Inflammatory macrophage treated with lipopolysaccharide for 1 hour (primary cell): ENCODE measurements at places on chromosomes 16 and 17.

- no peak for DNase-seq
Measured at GRCh38 chr17:5978496-5978895, 91.7 kb upstream of the WSCD1 start.

GRCh38 chr17:64423881-64424280, 25.0 kb upstream of the MILR1 start:
- no peak for DNase-seq

GRCh38 chr16:28181515-28181914, 30.2 kb downstream of the XPO6 start:
- DNase-seq, result no peak

DNA sequence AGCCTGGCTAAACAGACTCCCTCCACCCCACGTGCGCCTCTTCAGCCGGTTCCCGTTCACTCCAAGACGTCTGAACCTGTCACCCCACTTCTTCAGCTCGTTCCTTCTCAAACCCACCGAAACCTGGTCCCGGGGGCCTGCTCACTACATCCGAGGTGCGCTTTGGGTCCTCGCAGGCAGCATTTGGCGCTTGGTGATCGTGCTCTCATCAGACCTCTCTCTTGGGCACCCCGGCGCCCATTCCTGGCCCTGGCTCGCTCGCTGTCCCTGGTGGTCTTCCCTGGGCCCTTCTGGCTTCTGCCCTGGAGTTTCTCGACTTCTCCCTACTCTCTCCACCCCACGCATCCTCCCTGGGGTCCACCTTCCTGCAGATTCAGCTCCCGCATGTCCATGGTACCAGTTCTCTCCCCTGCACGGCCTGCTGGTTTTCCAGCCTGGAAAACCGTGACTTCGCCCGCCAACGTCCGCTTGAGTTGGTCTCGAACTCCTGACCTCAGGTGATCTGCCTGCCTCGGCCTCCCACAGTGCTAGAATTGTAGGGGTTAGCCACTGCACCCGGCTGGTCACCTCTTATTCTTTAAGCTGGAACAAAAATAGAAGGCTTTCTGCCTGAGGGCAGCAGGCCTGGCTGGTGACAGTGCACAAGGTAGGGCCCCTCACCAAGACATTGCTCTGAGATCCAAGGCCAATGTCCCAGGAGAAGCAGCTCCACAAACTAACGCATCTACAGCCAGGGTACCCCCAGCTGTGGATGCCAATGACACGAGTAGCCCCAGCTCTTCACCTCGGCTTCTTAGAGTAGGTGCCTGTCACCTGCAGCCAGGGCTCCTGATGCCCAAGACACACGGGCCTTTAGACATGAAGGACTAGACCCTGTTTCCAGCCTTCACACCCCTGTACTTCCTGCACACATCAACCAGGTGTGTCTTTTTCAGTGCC, 1.1 kb upstream of the MEAK7 start:
- no peak for DNase-seq

DNA sequence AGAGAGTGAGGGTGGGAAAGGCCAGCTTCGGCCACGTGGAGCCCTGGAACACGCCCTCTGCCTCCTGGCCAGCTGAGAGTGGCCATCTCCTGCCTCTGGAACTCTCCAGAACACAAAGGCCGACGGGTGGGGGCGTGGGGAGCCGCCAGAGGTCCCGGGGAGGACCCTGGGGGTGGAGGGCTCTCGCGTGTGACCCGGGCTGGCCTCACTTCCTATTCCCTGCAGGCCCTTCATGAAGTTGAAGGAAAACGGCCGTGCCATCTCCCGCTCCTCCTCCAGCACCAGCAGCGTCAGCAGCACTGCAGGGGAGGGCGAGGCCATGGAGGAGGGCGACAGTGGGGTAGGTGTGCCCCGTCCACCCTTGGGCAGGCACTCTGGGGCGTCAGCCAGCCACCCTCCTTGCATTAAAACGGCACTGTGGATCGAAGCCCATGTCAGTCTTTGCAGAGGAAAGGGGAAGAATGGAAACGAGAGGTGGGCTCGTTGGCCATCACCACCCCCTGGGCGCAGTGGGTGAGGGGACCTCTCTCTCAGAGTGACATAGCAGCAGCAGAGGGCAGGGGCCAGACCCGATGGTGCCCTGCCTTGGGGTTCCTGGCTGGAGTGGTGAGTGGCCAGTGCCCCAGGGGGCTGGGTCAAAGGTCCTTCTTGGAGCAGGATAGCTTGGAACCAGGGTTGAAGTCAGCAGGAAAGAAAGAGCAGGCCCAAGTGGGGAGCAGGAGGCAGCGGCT, 37.1 kb downstream of the OR1D5 start:
- no peak for DNase-seq

- DNase-seq, result no peak
Measured at GRCh38 chr16:47979164-47979520, 176.7 kb downstream of the ABCC12 start.

- peak; percentile 94 for DNase-seq
Measured at GRCh38 chr17:31321481-31321880, at the start of gene EVI2A. Gene EVI2A, minus strand, starts transcription at chr17:31321622. Its CDS starts 2,609 bp downstream, at chr17:31319013.

DNA sequence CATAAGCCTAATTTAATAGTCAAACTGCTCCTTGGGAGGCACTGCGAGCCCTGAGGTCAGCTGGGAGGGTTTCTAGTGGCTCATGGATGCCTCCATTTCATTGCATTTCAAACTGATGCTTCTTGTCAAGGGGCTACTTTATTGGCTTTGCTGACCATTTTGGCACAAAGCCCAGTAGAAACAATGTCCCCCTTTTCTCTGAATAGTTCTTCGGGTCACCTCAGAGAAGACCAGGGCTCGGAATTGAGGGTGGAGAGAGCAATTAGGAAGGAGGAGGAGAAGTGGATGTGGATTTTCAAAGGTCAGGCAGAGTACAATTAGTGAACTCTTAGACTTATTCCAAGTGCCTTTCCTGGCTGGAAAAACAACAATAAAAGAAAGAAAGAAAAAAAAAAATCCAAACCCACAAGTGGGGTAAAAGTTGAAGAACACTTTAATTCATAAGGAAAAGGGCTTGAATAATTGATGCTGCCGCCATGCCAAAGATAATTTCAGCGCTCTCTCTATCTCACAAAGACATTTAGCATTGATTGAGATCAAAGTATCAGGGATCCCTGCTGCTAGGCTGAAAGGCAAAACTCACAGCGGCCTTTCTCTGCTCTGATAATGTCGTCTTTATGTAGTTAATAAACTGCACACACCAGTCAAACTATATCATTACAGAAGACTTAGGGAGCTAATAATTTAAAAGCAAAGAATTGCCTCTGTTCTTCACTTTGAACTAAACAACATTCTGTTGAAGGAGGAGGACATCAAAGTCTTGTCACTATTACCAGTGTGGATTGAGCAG, 122.7 kb downstream of the RGS9 start:
- DNase-seq, result no peak

GRCh38 chr16:51433599-51433998, 282.5 kb upstream of the SALL1 start:
- no peak for DNase-seq

DNA sequence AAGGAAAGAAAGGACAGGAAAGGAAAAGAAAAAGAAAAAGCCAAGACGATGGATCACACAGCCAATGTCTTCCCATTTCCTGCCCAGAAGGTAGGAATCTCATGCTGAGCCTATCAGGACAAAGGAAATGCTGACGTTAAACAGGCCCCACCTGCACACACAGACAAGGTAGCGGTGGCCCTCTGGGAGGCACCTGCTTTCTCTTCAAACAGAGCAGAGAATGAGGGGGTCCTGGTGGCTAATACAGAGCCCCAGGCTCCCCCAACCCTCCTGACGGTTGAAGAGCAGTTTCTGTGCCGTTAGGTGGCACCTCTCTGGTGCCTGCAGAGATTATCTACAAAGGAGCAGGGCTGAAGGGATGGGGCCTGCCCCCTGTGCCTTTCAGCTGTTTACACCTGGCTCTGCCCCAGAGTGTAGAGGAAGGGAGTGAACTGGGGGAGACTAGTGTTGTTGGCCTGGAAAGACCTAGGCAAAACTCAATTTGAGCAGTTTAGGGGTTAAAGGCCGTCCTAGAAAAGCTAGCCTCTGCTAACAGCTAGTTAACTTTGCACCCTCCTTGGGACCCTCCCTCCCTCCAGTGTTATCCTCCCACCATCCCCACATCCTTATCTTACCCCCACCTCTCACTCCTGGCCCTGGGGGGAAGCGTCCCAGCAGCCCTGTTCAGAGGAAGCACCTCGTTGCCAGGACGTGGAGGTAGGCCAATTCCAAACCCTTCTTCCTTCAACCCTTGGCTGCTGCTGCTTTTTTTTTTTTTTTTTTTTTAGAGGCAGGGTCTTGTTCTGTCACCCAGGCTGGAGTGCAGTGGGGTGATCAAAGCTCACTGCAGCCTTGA, 56.3 kb downstream of the ARHGAP27 start:
- no peak for DNase-seq
